MM.1S (cell line): ENCODE measurements at places on chromosomes 16 and 17.

GRCh38 chr17:44037471-44037870 is 22.7 kb upstream of the TMEM101 start:
- no peak for DNase-seq

DNA sequence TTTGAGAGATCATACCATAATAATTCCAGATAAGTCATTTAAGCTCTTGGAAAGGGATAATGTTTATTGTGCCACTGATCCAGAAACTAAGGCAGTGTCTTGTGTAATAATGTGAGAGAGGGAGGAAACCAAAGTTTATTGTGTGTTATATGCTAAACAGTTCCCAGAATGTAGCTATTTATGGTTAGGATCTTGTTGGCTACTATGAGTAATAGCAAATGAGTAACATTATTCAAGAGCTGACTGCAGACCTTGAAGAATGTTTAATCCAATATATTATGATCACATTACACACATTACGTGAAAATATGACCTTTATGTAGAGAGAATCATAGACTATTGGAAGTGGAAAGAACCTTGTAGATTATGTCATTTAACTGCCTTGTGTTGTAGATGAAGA is 139.5 kb downstream of the BCAS3 start:
- DNase-seq, result no peak

GRCh38 chr17:73103641-73104335 is 11.3 kb upstream of the SLC39A11 start:
- no peak for DNase-seq

GRCh38 chr16:6297666-6298410 is 1034.8 kb upstream of the RBFOX1 start:
- no peak for DNase-seq

DNA sequence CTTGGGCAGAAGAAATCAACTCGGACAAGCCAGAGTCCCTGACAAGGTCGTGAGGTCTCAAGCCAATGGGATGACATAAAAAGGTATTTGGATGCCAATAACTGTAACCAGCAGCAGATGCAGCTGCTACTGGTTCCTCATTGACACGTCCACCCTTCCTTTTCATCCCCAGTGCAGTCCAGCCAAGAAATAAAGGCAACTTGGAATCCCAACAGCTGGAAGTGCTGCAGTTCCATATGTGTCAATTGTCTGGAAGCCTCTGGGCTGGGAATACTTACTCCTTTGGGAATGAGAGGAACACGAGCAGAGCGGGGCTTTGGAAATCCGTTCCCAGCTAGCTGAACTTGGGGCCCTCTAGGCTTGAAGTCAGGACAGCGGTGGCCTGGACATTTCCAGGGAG is 360.4 kb upstream of the ZFHX3 start:
- no peak for DNase-seq

GRCh38 chr17:44122816-44123355 is 555 bp downstream of the HDAC5 start:
- no peak for DNase-seq

- no peak for DNase-seq
Observed at GRCh38 chr17:924711-925475, 54.7 kb downstream of the NXN start.

- DNase-seq, result no peak
Observed at GRCh38 chr17:1644493-1645206, 882 bp downstream of the SCARF1 start.

- DNase-seq, result no peak
Observed at GRCh38 chr16:31351942-31352325, 3.0 kb upstream of the ITGAX start.

DNA sequence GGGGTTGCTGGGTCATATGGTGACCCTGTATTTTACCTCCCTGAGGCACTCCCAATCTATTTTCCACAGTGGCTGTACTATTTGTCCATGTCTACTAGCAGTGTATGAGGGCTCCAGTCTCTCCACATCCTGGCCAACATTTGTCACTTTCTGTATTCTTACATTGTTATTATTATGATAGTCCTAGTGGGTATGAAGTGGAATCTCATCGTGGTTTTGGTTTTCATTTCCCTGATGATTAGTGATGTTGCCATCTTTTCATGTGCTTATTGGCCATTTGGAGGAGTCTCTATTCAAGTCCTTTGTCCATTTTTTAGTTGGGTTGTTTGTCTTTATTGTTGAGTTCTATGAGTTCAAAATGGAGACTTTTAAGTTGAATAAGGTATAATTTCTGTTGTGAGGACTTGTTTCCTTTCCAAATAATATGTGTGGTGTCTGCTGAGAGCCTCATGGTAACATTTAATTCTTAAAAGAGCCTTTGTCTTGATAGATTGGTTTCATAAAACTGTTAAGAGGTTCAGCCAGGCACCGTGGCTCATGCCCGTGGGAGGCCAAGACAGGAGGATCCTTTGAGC is 108.2 kb downstream of the RPTOR start:
- no peak for DNase-seq

DNA sequence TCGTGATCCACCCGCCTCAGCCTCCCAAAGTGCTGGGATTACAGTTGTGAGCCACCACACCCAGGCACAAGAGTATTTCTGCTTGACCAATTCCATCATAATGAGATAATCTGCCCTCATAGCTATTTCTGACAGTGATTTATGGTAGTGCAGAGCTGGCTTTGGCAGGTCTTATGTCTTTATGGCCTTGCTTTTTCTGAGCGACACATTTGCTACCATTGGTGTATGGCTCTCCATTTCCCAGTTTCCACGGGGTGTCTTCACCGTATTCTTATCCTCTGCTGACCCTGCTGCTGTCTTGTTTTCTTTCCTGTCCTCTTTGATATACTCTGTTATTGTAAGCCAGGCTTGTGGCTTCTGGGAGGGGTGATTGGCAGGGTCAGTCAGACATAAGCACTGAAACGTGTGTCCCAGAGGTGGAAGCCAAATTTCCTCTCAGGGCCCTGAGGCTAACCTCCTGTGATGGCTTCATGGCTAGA is 161.1 kb upstream of the TBX2 start:
- no peak for DNase-seq

DNA sequence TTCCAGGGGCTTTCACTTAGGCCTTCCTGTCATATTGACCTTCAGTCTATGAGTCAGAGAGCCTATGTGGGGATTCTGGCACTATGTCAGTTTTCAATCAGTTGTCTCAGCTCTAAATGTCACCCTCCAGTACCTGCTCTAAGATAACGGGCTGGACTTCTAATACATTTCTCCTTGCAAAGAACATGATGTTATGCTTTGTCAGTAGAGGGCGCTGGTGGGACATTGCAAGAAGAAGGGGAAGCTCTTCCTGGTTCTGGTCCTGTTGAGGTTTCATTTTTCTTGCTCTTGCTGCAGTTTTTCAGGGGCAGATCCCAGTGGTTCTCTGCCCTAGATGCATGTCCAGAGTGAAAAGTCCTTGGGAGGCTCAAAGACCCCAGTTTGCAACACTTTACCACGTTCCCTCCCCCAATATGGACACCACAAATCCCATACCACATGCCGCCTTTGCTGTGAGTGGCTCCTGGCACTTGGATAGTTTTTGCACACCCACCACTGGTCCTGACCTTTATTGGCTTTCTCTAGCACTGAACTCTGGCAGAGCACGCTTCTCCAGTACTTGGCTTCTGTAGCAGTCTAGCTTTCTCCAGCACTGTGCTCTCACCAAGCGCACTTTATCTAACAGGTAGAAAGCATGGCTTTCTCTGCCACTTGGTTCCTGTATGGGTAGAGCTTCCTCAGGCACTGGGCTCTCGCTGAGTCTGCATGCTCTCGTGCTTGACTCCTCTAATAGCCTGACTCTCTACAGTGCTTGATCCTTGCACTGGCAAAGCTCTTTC is 49.0 kb downstream of the BCL7C start:
- DNase-seq, result peak; percentile 93

DNA sequence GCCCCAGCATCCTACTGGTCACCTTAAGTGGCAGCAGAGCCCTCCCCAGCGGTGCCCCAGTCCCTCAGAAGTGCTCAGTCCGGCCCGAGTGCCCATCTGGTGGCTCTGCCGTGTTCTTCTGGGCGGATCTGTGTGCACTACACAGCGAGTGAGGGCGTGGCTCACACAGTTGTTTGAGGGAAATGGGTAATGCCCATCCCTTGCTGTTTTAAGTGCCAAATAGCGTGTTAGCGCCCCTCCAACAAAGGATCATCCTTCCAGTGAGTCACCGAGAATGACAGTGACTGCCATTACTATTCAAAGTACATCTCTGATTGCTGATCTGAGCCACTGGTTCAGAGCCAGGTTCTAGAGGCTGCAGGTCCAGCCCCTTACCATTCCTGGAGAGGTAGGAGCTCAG is 152.0 kb downstream of the LGALS9B start:
- DNase-seq, result peak; percentile 34
